HFF-Myc (cell line): ENCODE measurements at places on chromosomes 2 and 18.

GRCh38 chr2:215866606-215867005, 146.7 kb downstream of the MREG start:
- no peak for DNase-seq

DNA sequence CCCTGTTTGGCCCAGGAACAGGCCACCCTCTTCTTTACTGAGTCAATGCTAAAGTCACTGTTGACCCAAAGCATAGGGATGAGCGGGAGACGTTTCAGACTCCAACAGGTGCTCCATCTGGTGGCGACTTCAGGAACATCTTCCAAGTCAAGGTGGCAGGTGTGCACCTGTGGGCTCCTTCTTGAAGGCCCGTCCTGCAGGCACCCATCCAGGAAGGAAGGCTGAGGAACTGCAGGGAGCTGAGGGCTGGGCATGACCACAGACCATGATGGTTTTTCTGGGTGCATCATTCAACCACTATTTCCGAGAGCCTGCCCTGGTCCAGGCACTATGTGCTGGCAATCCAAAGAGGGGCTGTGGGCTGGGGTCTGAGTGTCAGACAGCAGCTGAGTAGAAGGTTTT, 142.8 kb downstream of the NDUFA10 start:
- no peak for DNase-seq

DNA sequence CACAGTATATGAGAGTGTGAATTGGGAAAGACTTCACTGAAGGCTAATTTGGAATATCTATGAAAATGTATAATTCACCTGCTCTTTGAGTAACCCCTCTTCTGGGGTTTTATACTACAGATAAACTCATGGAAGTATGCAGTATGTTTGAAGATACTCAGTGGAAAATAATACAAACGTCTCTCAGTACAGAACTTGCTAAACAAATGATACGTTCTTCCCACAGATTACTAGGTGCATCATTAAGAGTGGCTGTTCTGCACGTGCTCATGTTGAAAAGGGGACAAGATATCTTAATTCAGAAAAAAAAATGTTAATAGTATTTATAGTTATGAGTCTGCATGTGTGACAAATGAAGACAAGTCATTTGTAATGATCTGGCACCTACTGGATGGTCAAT, 70.2 kb upstream of the EPAS1 start:
- DNase-seq, result no peak

DNA sequence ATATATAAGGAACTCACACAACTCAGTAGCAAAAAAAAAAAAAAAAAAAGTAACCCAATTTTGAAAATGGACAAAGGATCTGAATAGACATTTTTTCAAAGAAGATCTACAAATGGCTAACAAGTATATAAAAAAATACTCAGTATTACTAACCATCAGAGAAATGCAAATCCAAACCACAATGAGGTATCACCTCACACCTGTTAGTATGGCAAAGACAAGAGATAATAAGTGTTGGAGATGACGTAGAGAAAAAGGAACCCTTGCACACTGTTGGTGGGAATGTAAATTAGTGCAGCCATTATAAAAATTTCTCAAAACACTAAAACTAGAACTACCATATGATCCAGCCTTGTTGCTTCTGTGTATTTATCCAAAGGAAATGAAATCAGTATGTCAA, 5.8 kb upstream of the CNDP1 start:
- no peak for DNase-seq

- no peak for DNase-seq
These were observed 131.9 kb downstream of the SOX11 start for GRCh38 chr2:5824126-5824525.

GRCh38 chr2:15009681-15010080, 377.2 kb downstream of the LRATD1 start:
- no peak for DNase-seq

DNA sequence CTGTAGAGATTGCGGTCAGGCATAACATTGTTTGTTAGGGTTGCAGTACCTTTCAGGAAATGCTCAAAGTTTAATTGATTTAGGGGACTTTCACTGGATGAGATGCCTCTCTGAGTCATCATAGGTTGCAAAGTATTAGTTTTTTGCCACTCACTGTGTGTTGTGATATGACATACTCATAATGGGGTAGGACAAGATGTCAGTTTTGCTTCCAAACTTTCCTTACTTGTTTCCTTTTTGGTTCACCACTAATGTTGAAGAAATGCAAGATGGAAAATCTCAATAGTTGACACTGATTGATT, 35.0 kb upstream of the PTH2R start:
- DNase-seq, result no peak

DNA sequence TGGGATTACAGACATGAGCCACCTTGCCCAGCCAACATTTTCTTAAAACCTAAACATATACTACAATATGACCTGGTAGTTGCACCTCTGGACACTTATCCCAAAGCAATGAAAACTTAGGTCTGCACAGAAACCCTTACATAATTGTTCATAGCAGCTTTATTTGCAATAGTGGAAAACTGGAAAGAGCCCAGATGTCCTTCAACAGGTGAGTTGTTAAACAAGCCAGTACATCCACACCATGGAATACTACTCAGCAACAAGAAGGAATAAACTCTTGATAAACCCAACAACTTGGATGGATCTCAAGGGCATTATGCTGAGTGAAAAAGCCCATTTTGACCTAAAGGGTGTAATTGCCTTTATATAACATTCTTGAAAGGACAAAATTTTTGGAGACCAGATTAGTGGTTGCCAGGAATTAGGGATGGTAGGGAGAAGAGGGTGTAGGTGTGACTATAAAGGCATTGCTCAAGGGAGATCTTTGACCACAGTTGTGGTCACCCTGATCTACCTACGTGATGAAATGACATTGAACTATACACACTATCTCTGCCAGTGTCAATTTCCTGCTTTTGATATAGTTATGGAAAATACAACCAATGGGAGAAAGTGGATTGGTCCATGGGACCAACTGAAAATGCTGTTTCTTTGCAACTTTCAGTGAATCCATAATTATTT, 11.9 kb upstream of the AMMECR1L start:
- DNase-seq, result no peak

- DNase-seq, result no peak
These were observed 253.5 kb downstream of the ACKR3 start for GRCh38 chr2:236823041-236823629.

DNA sequence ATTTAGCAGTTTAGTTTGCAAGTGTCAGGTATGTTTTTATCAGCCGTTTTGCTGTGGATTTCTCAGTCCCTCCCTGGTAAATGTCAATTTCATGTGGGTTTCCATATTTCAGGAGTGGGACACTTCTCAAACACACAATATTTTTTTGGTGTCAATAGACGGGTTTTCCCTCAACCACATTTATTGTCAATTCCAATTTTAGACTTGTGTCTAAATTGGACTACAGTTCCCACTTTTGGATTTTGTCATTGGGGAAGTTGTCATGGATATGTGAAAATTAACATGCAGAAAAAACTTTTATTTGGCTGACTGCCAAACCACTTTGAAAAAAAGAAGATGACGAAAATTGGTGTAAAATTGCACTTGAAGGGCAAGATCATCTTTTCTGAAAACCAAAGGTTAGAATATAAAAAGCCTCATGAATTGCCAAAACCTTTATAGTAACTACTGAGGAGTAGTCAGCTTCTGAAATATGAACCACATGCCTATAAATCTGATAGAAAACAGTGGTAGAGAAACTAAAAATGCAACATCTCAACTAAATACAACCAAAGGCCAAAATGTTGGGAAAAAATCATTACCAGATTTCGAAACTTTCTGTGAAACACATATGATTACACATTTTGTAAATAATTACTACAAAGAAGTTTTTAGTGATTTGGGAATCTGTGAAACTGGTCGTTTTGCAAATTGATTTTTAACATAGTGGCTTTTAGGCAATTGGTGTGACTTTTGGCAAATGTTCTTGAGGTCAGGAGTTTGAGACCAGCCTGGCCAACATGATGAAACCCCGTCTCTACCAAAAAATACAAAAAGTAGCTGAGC, 106.4 kb downstream of the BCL2L11 start:
- DNase-seq, result peak; percentile 9

DNA sequence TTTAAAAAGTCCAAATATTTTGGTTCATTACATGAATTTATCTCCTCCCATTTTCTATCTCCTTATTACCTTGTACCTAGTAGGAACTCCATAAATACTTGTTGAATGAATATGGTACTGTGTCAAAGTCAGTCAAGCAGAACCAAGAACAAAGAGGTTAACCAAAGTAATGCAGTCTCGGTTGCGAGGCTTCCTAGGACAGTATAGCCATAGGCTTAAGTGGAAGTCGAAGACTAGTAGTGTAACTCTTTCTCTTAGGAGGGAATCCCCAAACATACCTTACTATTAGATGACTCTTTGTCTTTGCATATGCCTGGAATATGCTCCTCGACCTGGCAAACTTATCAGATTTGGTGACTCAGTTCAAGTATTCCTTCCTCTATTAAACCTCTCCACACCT, 4.8 kb downstream of the LIPT1 start:
- DNase-seq, result no peak

- peak; percentile 86 for DNase-seq
These were observed 19.3 kb downstream of the SPEG start for GRCh38 chr2:219453671-219454590.

GRCh38 chr2:100756704-100757103, 63.2 kb upstream of the NPAS2 start:
- no peak for DNase-seq

GRCh38 chr2:239866350-239866749, 158.8 kb downstream of the NDUFA10 start:
- DNase-seq, result no peak

DNA sequence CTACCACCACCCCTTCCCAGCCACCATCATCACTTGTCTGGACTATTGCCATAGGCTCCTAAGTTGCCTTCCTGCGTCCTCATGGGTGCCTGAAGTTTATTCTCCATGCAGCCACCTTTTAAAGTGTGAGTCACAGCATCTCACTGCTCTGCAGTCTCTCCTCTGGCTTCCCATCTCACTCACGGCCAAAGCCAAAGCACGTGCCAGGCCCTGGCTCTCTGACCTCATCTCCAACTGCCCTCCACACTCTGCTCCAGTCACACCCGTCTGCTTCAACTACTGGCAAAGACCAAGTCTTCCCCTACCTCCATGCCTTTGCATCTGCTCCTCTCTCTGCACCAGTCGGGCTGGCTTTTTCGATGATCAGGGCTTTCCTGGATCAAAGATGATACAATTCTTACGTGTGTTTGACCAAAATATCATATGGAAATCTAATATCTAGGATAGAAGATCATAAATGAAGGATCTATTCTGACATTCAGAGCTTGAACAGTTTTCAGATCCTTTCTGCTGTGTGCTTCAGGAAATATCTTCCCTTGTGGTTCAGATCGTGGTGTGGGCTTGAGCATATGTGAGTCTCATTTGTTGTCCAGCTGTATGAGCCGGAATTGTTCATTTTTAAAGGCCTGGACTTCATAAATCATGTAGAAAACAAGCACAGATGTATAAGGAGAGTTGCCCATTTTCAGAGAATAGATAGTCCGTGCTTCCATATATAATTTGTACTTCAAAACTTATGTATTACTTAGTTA, 175.6 kb downstream of the PRKCE start:
- peak; percentile 85 for DNase-seq

- DNase-seq, result no peak
These were observed 61.7 kb upstream of the ITGB6 start for GRCh38 chr2:160261732-160262131.

DNA sequence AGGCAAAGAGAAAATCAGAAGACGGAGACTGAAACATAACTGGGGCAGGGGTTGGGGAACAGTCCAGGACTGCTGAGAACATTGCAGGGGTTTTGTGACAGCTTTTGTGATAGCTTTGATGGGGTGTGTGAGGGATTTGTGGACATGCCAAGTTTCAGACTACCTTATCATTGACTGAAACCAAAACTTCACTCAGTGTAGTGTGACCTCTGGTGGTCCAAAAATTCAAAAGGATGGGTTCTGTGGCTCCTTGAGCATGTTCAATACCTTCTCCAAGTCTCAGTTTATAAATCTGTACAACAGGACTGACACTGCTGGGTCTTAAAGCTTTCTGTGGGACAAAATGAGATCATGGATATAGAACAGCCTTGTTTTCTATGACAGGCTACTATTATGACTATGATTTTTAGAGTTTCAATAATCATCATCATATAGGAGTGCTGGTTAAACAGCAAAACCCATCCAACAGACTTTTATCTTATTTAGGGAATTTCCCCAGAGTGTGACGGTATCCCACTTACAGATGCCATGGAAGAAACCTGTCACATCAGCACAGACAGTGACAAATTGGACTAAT, 259.2 kb upstream of the SLC14A2 start:
- no peak for DNase-seq

DNA sequence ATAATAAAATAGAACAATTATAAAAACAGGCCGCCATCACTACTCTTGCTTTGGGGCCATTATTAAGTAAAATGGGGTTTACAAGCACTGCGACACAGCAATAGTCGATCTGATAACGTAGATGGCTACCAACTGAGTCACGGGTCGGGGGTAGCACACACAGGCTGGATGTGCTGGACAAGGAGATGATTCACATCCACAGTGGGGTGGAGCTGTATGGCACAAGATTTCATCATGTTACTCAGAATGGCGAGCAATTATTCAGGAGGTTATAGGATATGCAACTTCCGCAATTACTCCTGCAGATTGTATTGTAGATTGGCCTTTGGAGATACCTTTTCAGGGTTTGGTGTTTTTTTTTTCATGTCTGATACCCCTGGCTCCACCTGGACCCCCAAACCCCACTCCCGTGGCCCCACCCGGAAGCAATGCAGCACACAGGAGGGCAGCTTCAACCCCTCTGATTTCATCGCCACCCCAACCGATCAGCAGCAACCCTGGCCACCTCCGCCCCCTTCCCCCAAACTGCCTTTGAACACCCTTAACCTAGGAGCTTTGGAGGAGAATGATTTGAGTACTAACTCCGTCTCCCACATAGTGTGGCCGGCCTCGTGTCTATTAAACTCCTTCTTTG, 21.4 kb upstream of the MLPH start:
- DNase-seq, result no peak

DNA sequence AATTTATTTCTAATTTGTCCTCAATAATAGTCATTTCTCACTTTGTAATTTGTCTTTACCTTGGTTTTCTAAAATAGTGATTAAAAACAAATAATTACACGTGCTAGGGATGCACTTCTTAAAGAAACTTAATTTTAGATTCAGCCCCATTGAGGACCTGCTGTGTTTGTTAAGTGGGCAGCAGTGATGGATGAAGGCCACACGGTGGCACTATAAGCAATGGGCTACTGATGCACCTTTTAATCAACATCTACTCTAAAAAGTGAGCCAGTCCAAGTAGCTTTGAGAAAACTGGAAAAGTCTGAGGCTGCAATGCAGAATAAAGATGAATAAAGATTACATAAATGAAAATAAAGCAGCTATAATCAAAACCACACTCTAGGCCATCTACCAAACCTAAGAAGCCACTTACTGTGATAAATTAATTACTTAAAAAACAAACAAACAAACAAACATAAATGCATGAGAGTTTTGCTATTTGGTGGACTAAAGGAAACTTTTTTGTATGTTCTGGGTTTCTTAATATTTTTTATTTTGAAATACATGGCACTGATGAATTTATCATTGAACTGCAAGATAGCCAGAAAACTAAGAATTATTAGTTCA, 89.3 kb downstream of the PDE11A start:
- peak; percentile 19 for DNase-seq
